ENCODE measurements at places on chromosomes 4 and X.

GRCh38 chr4:58658701-58659100, 1548.5 kb upstream of the IGFBP7 start:
- DNase-seq, result no peak

DNA sequence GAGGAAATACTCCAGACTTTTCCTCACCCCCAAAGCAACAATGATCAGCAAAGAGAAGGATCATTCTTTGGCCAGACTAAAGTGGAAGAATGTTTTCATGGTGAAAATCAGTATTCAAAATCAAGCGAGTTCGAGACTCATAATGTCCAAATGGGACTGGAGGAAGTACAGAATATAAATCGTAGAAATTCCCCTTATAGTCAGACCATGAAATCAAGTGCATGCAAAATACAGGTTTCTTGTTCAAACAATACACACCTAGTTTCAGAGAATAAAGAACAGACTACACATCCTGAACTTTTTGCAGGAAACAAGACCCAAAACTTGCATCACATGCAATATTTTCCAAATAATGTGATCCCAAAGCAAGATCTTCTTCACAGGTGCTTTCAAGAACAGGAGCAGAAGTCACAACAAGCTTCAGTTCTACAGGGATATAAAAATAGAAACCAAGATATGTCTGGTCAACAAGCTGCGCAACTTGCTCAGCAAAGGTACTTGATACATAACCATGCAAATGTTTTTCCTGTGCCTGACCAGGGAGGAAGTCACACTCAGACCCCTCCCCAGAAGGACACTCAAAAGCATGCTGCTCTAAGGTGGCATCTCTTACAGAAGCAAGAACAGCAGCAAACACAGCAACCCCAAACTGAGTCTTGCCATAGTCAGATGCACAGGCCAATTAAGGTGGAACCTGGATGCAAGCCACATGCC, 89.7 kb downstream of the TET2 start:
- no peak for DNase-seq

DNA sequence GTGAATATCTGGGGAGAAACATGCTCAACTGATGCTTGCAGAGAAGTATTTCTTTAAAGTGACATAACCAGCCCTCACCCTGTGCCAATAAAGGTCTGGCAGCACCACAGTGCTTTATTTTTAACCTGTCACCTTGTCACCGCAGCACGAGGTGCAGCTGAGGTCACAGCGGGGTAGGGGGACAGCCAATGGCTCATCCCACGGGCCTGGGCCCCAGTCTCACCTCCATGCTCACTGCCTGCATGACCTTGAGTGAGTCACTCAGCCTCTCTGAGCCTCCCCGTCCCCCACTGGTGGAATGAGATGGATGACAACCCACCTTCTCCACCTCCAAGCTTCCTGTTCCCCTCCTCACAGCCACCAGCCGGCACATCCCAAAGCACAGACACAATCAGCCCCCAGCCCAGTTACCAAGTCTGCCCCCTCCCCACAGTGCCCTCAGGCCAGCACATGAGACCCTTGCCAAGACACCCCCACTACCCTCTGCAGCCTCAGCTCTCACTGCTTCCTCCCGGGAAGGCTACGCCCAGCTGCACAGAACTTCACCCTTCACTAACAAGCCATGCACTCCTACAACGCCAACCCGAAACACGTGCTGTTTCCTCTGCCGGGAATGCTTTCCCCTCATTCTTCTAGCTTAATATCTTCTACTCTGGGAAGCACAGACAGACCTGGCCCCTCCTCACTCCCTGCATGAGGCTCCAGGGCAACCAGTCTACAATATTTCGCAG, 24.9 kb upstream of the MAN2B2 start:
- DNase-seq, result no peak

DNA sequence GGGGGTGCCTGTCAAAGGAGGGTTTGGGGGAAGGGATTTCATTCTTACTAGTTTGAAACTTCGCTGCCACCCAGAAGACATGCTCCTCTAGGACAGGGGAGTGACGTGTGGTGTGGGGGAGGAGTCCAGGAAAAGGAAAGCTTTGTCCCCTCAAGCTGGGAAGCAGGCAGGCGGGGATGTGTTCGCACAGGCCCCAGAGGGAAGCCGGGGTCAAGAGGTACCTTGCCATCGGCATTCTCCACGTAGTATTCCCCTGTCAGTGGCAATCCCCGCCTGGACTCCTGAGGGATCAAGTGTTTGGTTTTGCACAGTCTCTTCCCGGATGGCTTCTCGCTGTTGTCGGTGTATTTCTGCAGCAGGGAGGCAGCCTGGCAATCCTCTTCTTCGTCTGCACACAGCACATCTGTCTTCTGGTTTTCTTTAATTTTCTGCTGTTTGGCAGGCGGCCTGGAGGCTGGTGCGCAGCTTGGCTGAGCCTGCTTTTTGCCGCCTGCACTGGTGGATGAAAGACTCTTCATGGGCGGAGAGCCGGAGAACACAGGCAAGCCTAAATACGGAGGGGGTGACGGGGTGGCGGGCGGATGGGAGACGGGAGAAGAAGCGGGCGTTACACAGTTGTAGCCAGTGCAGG, 35.1 kb downstream of the BCOR start:
- no peak for DNase-seq

- DNase-seq, result no peak
Observed at GRCh38 chr4:3286335-3287175, 6.3 kb upstream of the RGS12 start.

GRCh38 chr4:134632056-134632455, 430.5 kb upstream of the PABPC4L start:
- DNase-seq, result no peak

GRCh38 chr4:8761167-8761823, 110.3 kb downstream of the HMX1 start:
- DNase-seq, result no peak

DNA sequence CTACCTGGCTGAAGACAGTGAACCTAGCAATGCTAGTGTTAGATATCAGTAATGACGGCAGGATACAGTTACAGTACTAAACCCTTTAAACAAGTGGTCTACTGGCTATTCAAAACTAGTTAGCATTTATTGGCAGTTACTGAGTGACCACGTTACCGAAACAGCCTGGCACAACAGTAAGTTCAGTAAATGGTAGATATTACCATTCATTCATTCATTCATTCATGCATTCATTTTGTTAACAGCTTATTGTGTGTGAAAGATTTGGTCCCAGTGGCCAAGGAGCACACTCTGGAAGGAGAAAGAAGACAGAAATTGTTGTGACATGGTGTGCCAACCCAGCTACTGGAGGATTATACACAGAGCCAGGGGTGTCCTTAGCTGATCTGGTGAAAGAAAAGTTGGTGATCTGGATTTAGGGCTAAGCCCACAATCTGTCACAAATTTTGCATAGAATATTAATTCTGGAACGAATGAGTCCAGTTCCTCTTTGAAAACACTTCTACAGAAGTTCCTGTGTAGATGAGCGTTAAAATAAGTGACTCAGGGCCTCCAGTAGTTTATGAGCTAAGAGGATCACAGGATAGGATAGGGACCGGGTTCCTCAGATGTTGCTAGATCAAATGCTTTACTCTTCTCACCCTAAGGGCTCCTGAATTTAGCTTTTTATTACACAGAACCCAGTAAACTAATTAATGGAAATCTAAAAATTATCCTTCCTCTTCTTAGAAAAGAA, 179.1 kb downstream of the CBR4 start:
- DNase-seq, result no peak

DNA sequence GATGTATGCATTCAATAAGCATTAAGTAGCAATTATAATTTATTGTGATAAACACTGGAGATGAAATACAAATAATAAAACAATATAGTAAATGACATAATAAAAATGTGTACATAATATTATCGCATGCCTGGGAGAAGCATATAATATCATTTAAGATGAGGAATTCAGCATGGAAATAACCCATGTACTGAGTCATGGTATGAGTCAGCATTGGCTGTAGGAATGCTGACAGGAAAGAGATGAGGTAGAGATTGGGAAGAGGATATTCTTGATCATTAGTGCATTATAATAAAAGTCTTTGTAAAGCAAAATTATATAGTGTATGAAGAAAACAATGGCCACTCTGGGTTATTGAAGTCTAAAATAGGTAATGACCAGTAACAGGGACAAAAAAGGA, 82.8 kb downstream of the MAGEB10 start:
- DNase-seq, result no peak

- DNase-seq, result no peak
Observed at GRCh38 chr4:89259301-89260028, 48.1 kb downstream of the GPRIN3 start.

DNA sequence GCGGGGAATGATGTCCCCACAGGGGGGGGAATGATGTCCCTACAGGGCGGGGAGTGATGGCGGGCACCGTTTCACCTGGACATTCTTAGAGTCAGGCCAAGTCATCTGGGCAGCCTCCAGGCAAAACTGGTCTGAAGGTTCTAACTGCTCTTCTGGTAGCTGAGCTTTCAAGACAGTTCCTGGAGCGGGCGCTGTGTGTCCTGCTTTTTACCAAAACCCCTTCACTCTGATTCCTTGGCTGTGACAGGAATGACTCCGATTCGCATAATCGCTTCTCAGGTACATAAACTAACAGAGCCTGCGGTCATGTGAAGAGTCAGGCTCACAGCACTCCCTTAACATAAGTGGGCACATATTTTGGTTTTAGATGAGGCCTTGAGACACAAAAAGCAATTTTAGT, 836.0 kb downstream of the TRIML1 start:
- DNase-seq, result no peak

GRCh38 chr4:152690706-152691651, 11.2 kb upstream of the TMEM154 start:
- no peak for DNase-seq

DNA sequence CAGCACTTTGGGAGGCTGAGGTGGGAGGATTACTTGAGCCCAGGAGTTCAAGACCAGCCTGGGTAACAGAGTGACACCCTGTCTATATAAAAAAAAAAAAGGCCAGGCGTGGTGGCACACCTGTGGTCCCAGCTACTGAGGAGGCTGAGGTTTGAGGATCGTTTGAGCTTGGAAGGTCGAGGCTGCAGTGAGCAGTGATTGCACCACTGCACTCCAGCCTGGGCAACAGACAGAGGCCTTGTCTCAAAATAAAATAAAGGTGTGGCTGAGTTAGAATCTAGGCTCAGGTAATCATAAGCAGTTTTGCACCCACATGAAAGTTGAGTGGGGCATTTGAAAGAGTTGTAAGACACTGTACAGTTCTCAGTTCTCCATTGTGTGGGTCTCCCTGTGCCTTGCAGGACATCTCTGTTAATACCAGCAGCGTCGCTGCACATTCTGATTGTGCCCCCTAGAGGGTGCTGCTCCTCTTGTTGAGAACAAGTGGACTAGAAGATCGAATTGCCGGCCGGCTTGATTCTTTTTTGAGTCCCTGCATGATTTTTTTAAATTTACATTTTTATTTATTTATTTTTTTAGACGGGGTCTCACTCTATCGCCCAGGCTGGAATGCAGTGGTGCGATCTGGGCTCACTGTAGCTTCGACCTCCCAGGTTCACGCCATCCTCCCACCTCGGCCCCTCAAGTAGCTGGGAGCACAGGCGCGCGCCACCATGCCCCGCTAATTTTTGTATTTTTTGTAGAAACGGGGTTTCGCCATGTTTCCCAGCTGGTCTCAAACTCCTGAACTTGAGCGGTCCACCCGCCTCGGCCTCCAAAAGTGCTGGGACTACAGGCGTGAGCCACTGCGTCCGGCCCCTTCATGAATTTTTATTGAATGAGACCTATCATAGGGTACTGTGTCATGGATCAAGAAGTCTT, 73.6 kb upstream of the RBMX start:
- peak; percentile 64 for DNase-seq

DNA sequence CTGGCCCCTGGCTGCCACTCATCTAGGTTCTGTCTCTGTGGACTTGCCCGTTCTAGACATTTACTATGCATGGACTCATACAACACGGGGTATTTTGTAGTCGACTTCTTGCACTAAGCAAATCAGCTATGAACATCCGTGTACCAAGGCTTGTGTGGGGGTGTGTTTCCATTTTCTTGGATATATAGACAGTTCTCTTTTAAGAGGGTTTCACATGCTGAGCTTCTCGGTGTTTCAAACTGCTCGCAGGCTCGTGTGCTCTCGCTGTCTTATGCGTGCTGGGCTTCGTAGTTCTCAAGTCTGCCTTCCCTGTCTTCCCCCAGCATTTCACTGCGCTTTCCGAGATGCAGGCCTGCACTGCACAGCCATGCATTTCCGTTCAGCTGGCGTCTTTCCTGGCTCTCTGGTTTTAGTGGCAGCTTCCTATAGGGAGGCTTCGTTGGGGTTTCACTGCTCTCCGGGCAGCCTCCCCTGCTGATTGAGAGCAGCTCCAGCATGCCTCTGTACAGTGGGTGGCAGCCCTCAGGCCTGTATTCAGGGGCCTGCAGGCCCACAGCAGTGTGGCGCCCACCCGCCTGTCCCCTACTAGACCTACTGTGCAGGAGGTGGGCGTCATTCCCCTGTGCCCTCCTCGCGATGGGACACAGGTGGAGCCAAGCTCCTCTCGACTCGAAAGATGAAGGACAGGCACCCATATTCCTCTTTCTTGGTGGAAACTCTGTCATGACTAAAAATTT, 27.6 kb downstream of the ZBTB49 start:
- no peak for DNase-seq

DNA sequence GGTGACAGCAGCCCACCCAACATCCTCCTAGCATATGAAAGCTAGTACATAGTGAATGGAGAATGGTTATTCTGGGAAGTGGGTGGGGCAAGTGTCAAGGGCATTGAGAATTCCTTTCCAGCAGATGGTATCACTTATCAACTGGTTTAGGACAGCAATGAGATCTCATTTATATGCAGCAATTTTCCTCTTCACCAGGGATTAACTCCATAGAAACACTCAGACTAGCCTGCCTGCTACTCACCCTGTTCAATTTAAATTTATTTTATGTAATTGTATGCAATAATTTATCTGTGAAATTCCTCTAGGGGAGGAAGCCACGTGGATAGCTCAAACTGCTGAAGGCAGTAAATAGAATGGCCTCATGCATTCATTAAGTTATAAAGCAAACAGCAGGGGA, 101.6 kb upstream of the MID1IP1 start:
- DNase-seq, result no peak

GRCh38 chr4:146265950-146266490, 51.7 kb downstream of the REELD1 start:
- DNase-seq, result no peak

DNA sequence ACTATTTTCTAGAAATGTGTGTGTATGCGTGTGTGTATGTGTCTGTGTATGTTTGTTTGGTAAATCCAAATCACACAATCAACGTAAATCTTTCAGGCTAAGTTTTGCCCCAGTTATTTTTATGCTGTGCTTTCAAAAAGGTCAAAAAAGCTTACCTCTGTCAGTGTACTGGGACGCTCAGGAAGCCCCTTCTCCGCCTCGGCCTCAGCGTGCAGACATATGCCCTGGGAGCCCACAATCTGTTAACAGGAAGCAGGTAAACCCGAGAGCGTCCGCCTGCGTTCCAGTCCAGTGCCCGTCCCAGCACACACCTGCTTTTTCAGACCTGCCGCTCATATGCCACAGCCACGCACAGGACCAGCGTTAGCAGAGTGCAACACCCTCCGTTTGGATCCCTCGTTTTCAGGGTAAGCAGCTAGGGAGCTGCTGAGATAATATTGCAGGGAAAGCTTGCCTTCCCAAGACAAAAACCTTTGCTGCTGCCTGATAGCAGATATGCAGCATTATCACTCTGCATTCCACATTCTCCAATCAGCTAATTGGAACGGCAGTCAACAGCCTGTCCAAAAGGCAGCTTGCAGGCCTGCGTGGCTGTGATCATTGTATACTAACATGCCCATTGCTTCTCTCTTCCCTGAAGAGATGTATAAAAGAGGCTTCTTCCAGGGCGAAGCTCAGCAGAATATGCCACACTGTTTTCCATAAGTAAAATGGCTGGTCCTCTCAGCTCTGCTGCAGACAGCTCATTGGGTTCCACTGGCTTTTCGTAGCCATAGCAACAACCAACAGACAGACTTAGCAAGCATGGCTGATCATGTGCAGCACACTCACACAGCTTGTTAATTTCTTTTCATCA, at the start of gene SORBS2:
TSS of gene SORBS2 (minus strand) at position 686 of the 856 bp plus-strand sequence. CDS start 121,623 bp downstream, outside the sequence.
- no peak for DNase-seq

GRCh38 chr4:23877758-23878229, 12.1 kb downstream of the PPARGC1A start:
- DNase-seq, result no peak
